ENCODE measurements at places on chromosomes 13 and 19.

DNA sequence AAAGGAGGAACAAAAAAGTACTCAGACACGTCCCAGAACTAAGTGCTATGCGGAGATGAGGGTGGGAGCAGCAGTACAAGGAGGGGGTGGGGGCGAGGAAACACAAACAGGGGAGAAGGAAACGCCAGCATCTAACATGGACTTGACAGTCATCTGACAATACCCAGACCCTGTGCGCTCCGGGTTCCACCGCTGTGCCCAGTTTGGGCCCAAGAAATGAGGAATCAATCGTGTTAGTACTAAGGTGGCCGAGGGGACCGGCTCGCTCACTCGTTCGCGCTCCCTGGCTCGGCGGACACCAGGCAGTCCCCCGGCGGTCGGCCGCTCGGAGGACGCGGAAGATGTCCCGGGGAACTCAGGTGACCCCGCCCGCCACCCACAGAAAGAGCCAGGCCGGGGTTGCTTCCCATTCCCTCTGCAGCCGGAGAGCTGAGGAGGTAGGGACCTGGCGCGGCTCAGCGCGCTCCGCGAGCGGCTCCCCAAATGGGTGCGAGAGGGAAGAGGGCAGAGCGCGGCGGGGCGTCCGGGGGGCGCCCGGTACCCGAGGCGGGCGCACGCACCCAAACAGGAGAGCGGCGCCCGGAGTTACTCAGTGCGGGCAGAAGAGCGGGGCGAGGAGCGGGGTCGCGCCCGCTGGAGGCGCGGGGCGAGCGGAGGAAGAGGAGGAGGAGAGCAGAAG is 616 bp downstream of the TSHZ3 start:
- peak; percentile 14 for DNase-seq

DNA sequence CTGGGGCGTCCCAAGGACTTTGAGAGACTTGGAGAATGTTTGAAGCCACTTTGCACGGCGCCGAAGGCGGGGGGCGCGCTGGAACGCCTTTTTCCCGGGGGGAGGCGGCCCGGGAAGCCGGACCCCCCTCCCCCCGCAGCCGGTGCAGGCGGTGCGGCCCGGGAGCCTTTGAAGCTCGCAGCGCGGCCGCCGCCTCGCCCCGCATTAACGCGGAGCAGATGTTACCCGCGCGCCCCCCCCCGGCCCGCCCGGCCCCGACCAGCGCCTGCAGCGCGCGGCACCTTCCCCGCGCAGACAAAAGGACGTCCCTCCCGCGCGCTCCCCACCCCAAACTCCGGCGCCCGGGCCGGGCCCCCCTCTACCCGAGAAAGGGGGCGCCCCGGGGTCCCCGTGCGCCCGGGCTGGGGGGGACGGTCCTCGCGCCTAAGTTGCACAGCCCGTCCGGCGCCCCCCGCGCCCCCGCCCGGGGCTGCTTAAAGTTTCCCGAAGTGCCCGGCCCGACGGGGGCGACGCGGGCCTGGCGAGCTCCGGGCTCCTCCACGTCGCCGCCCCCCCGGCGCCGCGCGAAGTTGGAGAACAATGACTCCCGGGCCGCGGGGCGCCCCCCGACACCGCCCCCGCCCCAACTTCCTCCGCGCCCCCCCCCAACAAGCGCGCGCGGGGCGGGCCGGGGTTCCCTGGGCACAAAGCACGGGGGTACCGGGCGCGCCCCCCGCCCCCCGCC is 685 bp downstream of the TCF3 start:
- DNase-seq: no peak

DNA sequence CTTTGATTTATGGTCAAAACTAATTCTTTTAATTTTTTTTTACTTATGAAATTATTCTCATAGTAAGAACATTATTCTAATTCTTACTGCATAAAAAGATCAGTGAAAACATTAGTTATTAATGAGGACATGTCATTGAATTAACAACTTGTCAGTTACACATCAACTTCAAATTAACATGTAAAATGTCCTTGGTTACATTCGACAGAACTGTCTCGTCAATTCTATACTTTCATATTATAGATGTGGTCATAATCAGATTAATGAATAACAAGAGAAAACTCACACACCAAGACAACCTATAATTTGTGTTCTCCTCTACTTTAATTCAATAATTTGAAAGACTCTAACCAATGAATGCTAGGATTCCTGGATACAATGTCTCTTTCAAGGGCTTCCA is 66.7 kb downstream of the KATNAL1 start:
- no peak for DNase-seq

GRCh38 chr19:38640368-38640767 is 7.1 kb upstream of the ACTN4 start:
- no peak for DNase-seq

DNA sequence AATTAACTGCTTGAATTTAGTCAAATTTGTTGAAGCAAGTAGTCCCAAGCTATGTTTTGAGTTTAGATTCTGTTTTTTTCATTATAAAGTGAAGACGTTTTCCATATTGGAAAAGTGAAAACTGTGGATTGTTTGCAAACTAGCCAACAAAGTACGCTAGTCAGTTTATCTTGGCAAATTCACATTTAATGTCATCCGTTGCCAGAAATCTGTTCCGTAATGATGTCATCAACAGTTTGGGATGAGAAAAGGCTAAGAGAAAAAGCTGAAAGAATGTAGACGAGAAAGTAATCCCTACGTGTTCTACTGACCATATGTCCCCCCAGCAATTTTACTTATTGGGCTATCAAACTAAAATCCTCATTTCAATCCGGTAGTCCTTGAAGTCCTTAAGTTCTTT is 419.6 kb downstream of the GPC6 start:
- no peak for DNase-seq

GRCh38 chr13:43802511-43802910 is 15.7 kb upstream of the ENOX1 start:
- DNase-seq: no peak

GRCh38 chr13:23615395-23616081 is 45.3 kb downstream of the TNFRSF19 start:
- peak; percentile 74 for DNase-seq

- DNase-seq: no peak
These were observed 6.8 kb upstream of the CEACAM18 start for GRCh38 chr19:51471527-51471926.

- DNase-seq: no peak
These were observed 30.5 kb downstream of the ZSWIM4 start for GRCh38 chr19:13825489-13826441.

DNA sequence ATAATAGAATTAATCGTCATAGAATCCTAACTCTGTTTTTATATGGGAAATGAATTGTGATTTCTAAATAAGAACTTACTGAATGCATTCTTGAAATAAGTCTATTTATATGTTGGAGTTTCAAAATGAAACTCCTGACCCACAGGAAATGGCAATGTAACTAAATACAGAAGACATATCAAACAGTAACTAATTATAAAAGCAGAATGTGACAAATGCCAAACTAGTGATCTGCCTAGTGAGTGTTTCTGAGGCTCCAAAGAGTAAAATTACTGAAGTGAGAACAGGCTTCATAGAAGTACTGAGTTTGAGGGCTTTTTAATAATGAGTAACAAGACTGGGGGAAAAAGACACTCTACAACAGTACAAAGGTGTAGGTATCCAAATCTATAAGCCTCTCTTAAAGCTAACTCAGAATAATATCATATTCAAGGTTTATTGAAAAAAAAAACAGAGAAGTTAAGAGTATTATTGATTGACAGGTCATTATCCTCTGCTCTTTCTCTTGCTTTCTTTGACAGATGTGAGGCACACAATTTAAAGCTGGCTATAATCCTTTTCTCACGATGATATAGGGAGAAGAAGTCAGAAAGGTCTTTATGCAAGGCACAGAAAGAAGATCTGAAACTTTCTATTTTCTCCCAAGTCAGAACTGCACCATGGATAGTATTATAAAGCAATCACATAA is 17.4 kb upstream of the ATXN8OS start:
- DNase-seq: no peak

GRCh38 chr13:114264886-114265611 is 16.4 kb upstream of the UPF3A start:
- no peak for DNase-seq
